ENCODE measurements at places on chromosomes 5 and 9.

DNA sequence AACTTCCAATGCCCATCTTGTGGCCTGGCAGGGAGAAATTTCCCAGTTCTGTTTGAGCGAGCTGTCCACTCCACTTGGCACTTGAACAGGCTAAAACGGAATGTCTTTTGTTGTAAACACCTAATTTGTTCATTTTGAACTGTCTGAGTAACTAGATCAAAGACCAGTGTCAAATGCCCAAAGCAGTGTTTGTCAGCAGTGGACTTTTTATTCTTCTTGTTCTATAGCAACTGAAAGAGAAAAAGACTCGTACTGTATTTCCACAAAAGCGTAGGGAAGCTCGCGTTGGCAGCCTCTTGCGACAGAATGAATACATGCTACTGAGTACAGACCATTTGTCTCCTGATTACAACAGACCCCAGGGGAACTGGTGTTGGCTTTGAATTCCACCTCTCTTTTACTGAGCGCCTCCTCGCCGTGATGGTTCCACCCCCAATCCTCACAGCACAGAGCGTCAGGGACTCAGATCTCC is 601.8 kb upstream of the ZNF608 start:
- no peak for DNase-seq

GRCh38 chr9:92634712-92635605 is 35.0 kb downstream of the IPPK start:
- peak; percentile 13 for DNase-seq

DNA sequence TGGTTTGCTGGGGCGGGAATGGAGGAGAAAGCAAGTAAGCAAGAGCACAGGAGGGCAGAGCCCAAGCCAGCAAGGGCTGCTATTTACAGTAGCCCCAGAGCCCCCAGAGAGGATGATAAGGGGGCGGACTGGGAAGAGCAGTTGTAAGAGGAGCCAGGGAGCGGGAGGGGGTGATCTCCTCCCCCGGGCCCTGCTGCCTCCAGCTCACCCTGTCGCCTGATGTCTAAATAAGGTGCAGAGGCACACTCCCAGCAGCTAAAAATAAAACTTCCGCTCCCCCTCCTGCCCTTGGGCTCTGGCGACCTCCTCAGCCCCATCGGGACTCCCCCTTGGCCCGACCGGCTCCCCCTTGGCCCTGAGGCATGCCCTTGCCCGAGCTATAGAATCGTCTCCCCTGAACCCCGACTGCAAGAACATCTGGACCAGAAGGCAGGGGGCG is 14.4 kb upstream of the CCDC69 start:
- no peak for DNase-seq

DNA sequence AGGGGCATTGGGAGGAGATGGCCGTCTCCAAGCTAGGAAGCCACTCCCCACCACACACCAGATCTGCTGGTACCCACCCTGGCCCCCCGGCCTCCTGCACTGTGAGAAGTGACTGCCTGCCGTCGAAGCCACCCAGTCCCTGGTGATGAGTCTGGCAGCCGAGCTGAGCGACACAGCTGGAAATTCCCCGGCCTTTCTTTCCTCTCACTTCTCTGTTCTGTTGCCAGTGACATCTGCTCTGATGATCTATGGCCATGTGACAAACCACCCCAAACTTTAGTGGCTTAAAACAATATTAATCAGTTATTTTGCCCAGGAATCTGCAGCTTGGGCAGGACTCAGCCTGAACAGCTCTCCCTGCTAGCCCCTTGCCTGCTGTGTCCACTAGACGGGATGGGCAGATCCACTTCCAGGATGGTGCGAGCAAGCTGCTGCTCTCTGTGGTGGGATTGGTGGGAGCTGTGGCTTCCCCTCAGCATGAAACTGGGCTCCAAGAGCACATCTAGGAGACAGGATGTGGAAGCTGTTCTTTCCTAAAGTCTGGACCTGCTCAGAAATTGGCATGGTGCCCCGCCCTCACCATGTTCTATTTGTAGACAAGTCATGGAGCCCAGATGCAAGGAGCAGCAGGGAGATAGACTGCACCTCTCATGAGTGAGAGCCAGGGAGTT is 211.2 kb downstream of the GADD45G start:
- no peak for DNase-seq

- no peak for DNase-seq
Observed at GRCh38 chr5:53276825-53277224, 167.3 kb upstream of the MOCS2 start.

DNA sequence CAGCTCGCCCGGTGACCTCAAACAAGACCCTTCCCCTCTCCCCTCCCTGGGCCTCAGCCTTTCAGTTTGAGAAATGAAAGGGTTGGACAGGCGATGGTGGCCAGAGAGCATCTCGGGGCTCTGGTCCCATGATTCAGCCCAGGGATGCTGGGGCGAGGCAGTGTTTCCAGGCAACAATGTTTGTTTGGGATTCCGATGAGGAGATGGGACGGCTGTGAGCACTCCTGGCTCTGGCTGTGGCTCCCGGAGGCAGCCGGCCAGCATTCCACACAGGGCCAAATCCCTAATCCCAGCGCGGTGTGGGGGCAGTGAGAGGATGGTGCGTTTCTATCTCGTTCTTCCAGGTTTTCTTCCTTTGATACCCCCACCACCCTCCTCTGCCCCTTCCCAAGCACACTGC is 66.0 kb downstream of the HMCN2 start:
- DNase-seq, result no peak

DNA sequence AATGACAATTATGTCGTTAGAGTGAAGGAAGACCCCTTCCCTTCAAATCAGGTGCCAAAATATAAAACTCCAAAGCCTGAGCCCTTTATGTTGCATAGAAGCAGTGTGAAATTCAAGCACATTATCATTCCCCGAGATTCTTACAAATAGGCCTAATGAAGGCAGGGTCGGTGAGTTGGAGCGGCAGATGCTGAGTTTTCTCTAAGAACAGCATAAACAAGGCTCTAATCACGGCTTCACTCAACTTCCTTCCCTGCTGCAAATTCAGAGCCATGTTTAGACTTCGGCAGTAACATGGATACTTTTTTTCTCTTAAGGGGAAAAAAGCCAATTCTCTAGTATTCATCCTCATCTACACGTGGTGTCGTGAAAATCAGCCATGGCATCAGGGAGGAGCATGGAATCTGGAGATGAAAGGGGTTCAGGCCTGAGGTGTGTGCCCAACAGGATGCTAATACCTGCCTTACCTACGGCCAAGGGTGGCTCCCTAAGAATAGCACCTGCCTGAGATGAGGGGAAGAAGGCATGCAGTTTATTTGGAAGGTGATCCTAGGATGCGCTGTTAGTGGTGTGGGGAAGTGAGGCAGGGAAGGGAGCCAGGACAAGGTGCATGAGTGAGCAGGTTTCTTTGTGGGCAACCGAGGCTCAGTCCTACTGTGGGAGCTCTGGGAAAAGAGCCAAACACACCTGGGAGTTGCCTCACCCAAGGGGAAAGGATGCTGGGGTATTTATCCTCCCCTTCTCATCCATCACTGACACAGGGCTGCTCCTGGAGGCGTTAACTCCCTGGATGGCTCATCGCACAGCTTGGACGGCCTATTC is 146.8 kb upstream of the TBC1D2 start:
- no peak for DNase-seq

DNA sequence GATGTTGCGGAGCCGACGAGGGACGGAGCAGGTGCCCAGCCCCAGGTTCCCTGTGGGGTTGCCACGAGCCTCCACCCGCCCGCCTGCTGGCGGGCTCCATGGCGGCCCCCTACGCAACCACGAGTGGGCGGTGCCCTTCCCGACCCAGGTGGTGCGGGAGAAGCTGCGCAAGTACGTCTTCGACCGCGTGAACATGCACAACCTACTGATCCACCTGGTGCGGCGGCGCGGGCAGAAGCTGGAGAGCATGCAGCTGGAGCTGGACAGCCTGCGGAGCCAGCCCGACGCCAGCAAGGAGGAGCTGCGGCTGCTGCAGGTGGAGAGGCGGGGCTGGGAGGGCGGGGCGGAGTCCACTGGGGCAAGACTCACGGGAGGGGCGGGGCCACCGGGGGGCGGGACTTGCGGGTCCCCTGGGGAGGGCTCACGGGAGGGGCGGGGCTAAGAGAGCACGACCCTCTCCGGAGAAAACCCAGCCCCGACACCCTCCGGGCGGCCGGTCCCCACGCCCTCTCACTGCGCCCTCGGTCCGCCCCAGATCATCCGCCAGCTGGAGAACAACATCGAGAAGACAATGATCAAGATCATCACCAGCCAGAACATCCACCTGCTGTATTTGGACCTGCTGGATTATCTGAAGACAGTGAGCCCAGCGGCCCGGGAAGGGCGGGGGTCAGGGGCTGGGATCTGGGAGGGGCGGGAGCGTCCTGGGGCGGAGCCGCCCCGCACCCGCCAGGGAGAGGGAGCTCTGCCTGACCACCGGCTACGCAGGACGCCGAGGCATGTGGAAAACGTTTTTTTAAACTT is 3.9 kb downstream of the CCDC183 start:
- peak; percentile 88 for DNase-seq

DNA sequence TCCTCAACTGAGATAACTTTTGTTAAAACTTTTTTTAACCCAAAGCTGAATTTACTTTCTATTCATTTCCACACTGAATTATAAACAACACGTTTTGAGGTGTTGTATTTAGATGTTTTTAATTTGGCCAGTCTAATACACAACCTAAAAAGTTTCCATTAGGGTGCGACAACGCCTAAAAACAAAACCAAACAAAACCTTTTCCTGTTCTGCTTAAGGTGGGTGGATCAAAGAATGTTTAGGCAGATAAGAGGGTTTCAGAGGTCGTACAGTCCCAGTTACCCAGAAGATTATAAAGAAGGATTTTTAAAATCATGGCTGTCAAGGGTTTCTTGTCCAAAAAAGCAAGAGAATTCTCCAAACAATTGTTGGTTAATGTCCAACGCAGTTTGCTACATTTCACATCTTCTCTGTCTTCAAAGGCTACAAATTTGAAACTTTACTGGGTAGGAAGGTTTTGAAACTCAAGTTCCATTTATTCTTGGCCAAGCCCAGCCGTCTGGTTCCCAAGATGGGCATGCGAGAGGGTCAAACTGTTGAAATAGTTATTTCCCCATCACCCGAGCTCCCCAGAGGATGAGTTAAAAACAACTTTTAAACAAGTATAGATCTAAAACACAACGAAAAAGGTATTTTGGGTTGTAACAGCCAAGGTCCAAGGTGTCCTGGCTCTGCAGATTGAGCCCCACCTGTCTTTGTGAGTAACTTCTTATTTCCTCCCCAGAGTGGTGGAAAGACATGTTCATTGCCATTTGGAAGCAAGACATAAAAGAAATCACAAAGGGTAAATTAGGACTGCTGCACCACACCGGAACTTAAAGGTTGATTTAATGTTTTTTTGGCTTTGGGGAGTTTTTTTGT is 122.8 kb upstream of the MAP3K1 start:
- DNase-seq, result no peak

DNA sequence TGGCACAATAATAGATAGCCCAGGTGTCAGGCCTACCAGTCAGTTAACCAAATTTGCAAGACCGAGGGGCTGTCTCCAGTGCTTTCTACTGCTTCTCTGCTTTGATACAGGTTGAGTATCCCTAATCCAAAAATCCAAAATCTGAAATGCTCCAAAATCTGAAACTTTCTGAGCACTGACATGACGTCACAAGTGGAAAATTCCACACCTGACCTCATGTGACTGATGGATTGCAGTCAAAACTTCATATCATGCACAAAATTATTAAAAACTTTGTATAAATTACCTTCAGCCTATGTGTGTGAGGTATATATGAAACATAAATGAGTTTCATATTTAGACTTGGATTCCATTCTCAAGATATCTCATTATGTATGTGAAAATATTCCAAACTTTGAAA is 213.5 kb upstream of the PANK3 start:
- no peak for DNase-seq

GRCh38 chr9:132026932-132027585 is 52.6 kb downstream of the MED27 start:
- no peak for DNase-seq

GRCh38 chr9:93082841-93083411 is 13.1 kb upstream of the CARD19 start:
- DNase-seq, result no peak

- DNase-seq, result no peak
Observed at GRCh38 chr5:158642879-158643278, 456.8 kb downstream of the EBF1 start.

GRCh38 chr5:59767681-59768151 is 125.8 kb downstream of the PDE4D start:
- no peak for DNase-seq

DNA sequence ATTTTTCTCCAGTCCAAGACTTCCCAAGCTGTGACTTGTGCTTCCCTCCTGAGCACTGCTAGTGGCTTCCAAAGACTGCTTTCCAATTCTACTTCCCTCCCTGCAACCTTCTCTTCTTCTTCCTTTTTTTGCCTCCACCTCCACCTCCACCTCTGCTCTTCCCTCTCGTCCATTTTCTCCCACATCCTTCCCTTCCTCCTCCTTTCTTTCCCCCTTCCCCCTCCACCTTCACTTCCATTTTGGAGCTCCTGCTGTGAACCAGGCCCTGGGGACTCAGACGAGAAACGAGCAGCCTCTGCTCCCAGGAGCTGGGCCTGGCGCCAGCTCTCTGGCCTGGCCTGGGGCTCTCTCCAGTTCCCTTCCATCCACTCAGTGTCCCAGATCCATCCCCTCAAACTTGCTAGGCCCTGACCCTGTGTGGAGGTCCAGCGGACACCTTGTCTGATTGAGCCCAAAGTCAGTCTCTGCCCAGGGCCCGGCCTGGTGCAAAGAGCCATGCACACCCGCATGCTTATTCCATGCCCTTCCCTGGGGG is 5.6 kb downstream of the GADD45G start:
- DNase-seq, result no peak

- DNase-seq, result no peak
Observed at GRCh38 chr5:42991404-42992087, 48.6 kb downstream of the ANXA2R start.

DNA sequence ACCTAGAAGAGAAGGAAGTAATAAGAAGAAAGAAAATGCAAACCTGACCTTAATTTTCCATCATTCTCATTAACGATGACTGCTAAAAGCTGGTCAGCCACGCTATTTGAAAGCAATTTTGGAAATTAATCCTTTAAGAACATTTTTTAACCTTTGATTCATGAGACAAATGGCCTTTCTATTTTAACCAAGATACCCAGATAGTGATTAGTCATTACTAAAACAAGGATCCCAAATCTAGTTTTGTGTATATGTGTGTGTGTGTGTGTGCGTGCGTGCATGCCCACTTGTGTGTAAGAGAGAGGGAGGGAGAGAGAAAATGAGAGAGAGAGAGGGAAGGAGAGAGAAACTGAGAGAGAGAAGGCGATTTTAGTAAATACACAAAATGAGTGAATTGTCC is 329.5 kb downstream of the DEPDC1B start:
- no peak for DNase-seq

DNA sequence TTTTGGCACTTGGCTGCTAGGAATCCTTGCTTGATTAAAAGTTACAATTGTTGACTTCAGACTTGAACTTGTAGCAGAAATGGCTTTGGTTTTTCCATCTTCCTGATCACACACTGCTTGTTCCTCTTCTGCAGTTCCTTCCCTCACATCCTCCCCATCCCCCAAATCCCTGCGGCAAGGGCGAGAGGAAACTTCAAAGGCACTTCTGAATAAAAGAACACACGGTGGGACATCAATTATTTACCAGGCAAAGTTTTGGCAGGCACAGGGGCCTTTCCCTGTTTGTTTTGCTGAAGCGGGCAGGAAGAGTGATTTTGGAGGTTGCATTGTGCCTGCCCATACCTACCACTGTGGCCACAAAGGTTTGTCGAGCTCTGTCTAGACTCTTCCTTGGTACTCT is 260.9 kb downstream of the KIF4B start:
- no peak for DNase-seq
